Right forelimb (tissue), 1 donor: ENCODE measurements at places on chromosomes 5 and 9.

DNA sequence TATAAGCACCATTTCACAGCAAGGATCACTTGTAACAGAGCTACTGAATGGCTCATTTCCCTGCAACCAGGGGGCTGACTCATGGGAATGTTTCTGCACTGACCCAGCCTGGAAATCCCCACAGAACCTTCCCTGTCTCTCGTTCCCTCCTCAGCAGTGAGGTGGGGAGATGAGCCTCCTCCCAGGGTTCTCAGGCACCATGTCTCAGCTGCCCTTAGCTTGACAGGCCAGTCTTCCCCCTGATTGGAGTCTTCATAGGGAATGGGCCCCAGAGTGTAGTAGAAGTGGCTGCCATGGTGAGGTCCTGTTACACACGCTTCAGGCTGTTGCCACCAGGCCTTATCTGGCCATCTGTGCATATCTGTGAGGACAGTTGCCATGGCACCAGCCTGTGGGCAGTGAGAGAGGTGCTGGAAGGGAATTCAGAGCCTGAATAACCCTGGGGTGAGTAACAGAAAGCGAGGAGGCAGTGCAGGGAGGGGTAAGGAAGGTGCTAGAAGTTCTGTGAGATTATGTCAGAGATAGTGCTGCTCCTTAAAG lies 324.4 kb downstream of the ENC1 start:
- no peak for DNase-seq

- DNase-seq: peak; percentile 52
These were observed 17.4 kb downstream of the GPX3 start for GRCh38 chr5:151037561-151038411.

- DNase-seq: no peak
These were observed 143.4 kb downstream of the PALM2AKAP2 start for GRCh38 chr9:109923471-109923760.

DNA sequence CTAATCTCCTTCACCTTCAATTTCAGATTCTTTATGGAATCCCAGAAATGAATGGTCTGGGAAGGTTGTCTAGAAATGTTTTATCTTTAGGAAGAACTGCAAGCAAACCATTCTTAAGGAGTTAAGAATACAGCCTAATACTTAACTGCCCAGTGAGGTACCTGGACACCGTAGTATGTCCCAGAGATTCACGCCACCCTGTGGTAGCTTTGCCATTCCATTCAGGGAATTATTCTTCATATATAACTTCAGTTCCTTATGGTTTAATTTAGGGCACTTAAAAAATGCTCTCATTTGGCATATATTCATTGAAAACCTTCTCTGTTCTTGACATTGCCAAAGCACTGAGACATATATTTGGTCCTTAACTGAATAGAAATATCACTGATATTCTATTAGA lies 49.7 kb downstream of the ACTBL2 start:
- no peak for DNase-seq

DNA sequence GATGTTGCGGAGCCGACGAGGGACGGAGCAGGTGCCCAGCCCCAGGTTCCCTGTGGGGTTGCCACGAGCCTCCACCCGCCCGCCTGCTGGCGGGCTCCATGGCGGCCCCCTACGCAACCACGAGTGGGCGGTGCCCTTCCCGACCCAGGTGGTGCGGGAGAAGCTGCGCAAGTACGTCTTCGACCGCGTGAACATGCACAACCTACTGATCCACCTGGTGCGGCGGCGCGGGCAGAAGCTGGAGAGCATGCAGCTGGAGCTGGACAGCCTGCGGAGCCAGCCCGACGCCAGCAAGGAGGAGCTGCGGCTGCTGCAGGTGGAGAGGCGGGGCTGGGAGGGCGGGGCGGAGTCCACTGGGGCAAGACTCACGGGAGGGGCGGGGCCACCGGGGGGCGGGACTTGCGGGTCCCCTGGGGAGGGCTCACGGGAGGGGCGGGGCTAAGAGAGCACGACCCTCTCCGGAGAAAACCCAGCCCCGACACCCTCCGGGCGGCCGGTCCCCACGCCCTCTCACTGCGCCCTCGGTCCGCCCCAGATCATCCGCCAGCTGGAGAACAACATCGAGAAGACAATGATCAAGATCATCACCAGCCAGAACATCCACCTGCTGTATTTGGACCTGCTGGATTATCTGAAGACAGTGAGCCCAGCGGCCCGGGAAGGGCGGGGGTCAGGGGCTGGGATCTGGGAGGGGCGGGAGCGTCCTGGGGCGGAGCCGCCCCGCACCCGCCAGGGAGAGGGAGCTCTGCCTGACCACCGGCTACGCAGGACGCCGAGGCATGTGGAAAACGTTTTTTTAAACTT lies 3.9 kb downstream of the CCDC183 start:
- peak; percentile 67 for DNase-seq

GRCh38 chr5:4197151-4197550 lies 601.5 kb downstream of the IRX1 start:
- no peak for DNase-seq

- DNase-seq: no peak
These were observed 37.4 kb downstream of the RAD50 start for GRCh38 chr5:132594170-132594569.

DNA sequence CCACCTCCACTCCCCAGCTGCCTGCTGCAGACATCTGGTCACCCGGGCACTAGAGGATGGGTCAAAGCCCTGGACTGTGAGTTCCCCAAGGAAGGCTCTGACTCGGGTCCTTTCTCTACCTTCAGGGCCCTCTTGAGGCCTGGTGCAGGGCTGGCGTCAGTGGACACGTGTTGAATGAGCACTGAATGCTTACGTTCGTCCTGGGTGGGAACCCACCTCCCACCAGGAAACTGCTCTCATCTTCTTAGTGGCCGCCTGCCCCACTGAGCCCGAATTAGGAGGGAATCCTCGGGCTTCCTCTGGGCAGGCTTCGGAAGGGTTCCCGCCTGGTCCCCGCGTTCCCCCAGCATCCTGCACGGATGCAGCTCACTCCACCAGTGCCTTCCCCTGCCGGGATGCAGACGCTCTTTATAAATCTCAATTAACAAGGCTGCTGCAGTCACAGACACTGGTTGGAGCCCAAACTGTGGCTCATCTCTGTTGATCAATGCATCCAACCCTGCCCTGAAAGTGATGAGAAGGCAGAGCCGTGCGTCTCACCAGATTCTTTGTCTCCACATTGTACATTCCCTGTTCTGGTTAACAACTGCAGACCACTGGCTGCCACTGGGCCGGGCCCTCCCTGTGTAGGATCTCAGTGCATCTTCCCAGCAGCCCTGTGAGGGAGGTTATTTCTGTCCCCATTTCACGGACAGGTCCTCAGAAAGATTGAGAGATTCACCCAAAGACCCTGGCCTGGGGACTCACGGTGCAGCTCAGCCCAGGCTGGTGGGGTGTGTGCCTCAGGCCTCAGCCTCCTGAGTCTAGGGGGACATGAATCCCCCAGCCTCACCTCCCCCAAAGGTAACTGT lies 168.8 kb downstream of the GAPVD1 start:
- DNase-seq: no peak

DNA sequence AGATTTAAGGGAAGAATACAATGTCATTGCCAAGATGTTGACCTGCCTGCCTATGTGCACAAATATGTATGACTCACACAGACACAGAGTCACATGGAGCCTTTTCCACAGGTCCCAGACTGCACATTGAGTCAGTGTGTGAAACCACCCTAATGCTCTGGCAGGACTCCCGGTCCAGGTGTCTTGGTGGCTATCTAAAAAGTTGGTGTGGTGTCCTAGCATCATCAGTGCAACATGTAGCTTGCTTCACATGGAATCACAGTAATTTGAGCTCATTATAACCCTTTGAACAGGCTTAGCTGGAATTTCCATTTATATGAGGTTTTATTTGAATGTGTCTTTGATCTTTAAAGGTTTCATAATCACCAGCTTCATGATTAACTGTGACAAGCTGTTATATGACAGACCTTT lies 10.7 kb downstream of the IFNA5 start:
- no peak for DNase-seq

DNA sequence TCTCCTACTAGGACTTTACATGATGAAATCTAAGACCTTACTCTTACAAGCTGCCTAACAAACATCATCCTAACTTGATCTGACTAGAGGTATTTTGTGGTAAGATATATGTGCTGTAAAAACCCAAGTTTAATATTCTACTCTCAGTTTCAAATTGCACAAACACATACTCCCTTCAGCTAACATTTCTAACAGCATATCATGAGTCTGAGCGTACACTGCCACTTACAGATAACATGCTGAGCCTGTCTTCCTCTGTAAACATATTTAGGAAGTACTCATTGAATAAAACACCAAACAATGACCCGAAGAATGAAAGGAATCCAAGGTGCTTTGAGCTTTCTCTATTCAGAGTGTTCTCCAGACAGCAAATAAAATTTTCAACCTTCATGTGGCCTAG lies 7.9 kb upstream of the ESM1 start:
- no peak for DNase-seq

GRCh38 chr9:95788021-95788420 lies 87.5 kb upstream of the ERCC6L2 start:
- no peak for DNase-seq

DNA sequence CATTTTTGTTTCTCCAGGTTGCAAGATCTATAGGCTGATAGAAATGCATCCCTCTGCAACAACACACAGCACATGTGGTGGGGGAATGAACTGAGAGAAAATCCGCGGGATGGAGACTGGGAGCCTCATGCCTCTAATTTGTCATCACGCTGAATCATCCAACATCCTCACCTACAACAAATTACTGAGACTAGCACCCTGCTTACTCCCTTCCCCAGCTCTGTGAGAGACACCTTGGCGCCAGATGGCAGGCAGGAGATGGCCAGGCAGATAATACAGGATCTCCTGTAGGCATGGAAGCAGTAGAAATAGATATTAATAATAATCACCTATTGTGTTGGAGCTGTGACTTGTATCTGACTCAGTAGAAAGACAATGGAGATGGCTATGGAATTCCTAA lies 276.9 kb downstream of the SEMA5A start:
- no peak for DNase-seq

DNA sequence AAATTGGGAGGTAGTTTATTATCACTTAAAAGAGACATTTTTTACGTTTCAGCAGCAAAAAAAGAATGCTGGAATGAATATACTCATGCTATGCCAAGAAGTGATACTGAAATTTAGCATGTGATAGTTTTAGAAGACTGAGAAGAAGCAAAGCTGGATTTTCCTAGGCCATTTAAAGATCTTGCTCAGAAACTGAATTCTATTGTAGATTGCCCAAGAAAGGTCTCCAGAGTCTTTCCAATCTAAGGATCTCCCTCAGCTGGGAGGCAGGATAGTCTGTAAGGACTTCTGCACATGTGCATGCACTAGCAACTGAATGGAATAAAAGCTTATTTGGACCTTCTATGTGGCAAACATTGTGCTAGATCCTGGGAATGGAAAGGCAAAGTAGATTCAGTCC lies 334.5 kb downstream of the DTWD2 start:
- DNase-seq: no peak

DNA sequence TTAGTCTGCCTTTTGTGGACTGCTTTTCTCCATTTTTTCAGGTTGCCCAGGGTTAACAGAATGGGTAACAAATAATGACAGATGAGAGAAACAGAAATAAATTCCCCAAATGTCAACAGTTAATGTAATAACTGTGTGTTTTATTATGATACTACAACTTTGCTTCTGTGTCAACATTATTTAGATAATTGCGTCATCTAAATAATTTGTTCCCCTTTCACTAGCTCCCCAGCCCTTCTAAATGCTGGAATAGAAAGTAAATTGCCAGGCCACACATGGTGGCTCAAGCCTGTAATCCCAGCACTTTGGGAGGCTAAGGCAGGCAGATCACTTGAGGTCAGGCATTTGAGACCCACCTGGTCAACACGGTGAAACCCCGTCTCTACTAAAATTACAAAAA lies 53.5 kb downstream of the RNF38 start:
- no peak for DNase-seq

DNA sequence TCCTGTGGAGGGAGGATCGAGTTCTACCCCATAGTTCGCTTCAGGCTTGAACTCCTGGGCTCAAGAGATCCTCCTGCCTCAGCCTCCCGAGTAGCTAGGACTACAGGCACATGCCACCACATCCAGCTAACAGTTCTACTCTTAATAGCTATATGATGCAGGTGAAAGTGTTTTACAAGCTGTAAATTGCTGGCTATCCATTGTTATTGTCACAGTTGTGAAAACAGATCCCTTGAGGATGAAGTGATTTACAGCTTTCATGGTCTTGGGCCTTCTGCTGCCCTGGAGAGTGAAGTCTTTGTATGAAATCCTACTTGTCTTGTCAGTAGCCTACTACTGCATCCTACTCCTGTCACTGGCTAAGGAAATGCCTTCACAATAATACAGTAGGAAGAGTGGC lies 48.0 kb downstream of the GRAMD2B start:
- DNase-seq: no peak

GRCh38 chr9:84586662-84587061 lies 82.9 kb upstream of the NTRK2 start:
- no peak for DNase-seq

DNA sequence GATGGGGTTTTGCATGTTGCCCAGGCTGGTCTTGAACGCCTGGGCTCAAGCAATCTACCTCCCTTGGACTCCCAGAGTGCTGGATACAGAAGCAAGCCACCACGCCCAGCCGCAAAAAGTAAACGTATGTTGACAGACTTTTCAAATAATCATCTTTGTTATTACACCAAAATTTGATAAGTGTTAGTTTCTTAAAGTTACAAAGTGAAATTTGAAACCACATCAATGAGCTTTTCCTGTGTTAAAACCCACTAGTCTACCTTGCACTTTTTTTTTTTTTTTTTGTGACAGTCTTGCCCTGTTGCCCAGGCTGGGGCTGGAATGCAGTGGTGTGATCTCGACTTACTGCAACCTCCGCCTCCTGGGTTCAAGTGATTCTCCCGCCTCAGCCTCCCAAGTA lies 29.9 kb downstream of the SPACA9 start:
- DNase-seq: no peak

DNA sequence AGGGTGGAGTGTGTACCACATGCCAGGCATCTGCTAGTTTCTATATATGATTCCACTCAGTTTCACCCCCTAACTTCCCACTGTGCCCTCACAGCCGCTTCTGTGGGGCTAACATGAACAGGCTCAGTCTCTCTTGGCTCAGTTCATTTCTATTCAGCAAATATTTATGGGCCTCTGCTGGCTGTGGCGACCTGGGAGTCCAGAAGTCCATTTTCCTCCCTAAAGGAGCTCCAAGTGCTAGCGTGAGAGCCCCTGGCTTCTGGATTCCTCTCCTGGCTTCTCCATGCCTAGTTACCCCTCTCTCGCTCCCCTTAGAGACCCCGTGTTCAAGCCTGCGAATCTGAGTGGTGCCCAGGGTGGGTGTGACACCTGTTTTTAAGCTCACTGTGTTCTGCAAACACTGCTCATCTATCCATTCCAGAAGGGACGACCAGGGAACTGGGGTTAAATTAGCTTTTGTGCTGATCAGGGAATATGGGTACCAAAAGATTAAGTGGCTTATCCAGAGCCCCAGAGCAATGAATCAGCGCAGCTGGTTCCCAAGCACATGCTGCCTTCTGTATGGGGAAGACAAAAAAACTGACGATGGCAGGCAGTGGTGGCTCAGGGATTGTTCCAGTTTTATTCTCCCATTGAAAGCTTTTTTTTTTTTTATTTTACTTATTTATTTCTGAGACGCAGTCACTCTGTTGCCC lies 57.6 kb downstream of the HMCN2 start:
- no peak for DNase-seq

DNA sequence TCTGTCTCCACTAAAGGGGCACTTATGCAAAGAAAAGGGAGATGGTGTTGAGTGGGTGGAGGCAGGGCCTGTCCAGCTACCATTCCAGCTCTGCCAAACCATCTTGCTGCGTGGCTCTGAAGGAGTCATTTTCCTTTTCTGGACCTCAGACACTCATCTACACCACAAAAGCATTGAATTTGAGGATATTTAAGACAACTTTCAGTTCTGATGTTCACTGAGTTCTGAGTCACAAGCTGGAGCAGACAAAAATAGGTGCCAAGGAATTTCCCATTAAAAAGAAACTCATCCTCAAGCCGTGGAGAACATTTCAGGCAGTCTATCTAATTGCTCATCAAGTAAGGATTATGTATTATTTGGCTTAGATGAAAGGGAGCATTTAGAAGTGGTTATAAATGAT lies 195.0 kb upstream of the TBC1D2 start:
- DNase-seq: no peak
